AG20443 (cell line): ENCODE measurements at places on chromosomes 12 and 14.

- DNase-seq = no peak
Observed at GRCh38 chr14:76867516-76868453, 41.6 kb downstream of the LRRC74A start.

GRCh38 chr12:29223426-29223825 is 74.3 kb downstream of the FAR2 start:
- DNase-seq = no peak

DNA sequence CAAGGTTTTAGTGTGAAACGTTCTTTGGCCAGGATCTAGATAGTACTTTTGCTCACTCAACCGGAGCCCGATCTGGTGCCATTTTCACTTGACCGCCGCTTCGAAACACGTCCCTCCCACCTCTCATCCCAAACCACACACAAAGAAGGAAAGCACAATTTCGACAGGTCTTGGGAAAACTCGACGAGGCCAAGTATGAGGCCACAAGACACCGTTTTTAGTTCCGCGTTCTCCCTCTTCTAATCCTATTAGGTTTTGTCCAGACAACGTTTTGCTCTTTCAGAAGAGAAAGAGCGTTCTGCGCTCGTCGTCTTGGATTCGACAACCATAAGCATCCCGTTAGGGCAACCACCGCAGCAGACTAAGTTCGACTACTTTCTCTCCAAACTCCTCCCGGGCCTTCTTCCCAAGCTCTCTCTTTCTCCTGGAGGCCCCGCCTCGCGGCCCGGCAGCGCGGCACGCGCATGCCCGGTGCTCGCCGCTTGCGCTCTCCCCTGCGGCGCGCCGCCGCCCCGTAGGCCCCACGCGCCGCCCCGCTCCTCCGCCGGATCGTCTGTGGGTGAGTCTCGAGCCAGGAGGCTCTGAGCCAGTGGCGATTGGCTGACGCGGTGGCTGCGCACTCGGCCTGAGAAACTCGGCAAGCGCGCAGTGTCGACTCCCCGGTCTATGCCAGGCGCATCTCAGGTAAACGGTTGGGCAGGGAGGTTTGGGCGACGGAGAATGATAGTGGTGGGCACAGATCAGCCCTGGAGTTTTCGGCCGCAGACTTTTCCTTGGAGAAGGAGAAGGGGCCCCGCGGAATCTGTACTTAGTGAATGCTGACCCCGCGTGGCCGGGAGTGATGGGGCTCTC is at the start of gene MIPOL1:
Gene MIPOL1, plus strand, starts transcription at position 517 of the 852 bp plus-strand sequence. CDS start 49,952 bp downstream, outside the sequence.
- DNase-seq = peak; percentile 99

DNA sequence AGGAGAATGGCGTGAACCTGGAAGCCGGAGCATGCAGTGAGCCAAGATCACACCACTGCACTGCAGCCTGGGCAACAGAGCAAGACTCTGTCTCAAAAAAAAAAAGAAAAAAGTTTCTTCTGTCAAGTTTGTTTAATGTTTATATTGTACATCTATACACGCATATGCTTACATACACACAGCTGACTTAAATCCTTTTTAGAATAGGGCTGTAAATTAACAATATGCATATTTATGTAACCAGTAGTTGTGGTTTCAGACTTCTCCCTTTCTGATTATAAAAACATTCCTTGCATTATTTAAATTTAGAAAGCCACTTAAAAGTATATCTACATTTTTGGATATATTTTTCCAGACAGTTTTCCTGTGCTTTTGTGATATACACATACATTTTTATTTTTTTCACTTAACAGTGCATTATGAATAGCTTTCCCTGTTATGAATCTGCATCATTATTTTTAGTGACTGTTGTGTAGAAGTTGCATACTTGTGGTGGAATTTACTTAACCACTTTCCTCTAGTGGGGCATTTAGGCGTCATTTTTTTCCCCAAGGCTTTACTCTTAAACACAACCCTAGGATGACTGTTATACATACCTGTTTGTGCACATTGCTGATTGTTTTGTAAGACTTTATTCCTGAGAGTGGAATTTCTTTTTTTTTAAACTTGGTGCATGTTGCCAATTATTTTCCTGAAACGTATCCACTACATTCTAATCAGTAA is 29.4 kb downstream of the POLR3B start:
- DNase-seq = peak; percentile 22

GRCh38 chr12:101878243-101878821 is 952 bp downstream of the DRAM1 start:
- peak; percentile 13 for DNase-seq

DNA sequence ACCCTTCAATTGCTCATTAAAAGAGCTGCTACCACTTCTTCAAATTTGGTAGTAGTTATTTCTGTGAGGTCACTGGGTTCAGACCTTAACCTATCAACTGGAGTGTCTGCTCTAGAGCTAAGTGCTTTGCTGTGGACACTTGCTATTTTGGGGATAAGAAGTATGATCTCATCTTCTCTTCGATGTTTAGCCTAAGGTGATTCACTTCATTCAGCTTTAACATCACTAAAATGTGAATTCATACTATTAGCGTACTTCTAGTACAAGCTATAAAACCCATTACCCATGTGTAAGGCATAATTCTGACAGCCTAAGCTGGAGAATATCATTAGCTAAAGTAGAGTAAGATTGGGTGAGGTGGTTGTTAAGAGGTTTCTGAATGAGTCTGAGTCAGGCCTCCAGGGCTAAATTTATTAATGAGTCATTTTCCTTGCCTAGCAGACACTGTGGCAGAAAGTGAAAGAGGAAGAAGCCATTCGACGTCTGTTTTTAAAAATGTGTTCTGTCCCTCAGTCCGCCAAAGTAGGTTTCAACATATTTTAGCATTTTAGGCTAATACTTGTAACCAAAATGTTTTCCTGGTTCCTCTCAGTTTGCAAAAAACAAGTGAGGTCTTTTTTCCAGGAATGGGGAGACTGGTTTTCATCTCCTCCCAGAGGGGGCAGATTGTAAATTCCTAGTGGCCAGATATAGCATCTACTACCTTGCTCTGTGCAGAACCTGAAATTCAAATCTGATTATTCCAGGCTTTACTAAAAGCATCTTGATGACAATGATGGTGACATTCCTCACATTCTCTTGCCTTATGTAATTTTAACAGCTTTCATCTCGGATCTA is 103.6 kb downstream of the SSPN start:
- DNase-seq = peak; percentile 83

DNA sequence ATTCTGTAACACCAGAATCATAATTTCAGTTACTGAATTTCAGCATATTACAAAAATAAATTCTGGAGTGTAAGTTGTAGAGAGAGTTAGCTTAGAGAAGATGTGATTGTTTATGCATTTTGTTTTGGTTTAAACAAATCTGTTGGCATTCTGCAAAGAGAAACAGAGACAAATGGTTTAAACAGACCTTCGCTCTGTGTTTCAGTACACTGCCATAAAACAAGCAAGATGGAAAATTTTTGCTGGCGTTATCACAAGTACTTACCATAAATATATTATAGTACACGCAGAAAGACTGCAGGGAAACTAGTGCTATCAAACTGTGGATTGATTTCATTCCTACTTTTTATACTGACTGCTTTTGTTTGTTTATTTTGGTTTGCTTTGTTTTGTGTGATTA is 850.3 kb upstream of the FOXG1 start:
- DNase-seq = no peak

DNA sequence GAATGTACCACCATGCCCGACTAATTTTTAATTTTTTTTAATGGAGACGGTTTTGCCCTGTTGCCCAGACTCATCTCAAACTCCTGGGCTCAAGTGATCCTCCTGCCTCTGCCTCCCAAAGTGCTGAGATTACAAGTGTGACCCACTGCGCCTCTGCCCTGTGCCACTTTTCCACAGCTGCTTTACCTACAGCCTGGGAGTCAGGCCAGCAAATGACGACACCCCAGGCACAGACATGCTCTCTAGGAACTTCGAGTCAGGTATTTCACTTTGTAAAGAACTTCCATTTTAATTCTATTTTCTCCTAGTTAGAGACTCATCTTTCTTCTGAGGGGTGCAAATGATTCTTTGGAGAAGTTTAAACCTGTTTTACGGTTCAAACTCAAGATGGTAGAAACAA is 89.0 kb downstream of the ETV6 start:
- no peak for DNase-seq

DNA sequence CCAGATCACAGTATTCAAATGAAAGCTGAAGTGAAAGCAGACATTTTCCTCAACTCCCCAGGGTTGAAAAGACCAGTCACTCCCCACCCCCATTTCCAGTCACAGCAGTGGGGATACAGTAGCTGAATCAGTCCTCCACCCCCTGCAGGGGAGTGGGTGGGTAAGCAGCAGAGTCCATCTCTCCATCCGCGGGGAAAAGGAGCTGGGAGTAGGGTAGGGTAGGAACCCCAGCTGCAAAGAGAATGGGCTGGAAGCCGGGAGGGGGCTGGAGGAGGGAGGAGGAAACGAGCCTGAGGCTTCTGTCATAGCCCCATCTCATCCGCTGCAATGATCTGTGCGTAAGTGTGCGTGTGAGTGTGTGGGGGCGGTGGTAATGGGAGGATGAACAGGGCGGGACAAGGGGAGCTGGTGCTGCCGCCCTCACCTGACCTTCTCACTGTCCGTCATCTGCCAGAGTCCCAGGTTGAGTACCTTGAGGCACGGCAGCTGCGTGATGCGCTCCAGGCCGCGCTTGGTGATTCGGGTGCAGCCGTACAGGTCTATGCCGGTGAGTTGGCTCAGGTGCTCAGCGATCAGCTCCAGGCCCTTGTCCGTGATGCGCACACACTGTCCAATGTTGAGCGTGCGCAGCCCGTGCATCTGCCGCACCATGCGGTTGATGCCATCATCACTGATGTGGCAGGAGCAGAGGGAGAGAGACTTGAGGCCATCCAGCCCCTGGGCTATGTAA is 1.8 kb downstream of the FBXL14 start:
- DNase-seq = peak; percentile 52

GRCh38 chr12:69896653-69897381 is 71.8 kb downstream of the MYRFL start:
- no peak for DNase-seq

DNA sequence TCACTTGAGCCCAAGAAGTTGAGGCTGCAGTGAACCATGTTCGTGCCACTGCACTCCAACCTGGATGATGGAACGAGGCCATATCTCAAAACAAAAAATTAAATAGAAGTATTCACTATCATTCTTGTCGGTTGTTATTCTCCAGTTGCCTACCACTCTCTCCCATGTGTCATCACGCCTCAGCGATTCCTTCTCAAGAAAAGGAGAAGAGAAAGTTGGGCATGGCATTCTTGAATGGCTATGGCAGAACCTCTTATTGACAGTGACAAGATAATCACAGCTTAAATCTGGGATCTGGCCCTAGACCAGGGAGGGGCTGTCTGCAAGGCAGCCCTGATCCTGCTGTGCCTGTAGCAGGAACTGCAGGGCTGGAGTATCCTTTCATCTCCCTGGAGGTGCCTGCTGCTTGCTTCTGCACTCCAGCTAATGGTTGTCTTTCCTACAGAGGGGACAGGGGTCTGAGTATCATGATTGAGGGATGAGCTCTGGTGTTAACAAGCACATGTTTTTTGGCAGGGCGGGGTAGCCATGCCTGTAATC is 12.8 kb upstream of the MLEC start:
- no peak for DNase-seq

GRCh38 chr12:77308056-77308455 is 242.7 kb upstream of the E2F7 start:
- DNase-seq = no peak

DNA sequence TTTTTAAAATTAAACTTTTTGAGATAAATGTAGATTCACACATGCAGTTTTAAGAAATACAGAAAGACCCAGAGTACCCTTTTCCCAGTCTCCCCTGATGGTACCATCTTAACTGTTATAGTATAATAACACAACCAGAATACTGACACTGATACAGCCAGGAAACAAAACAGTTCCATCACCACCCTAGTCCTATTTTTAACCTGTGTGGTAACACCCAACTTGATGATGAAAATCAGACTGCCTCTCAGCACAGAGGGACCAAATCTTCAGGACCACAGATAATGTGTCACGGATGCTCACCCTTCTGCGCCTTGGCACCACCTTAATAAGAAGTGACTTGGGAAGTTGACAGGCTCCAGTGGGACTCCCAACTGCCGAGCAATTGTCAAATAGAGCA is 18.1 kb downstream of the FBXO21 start:
- DNase-seq = no peak

DNA sequence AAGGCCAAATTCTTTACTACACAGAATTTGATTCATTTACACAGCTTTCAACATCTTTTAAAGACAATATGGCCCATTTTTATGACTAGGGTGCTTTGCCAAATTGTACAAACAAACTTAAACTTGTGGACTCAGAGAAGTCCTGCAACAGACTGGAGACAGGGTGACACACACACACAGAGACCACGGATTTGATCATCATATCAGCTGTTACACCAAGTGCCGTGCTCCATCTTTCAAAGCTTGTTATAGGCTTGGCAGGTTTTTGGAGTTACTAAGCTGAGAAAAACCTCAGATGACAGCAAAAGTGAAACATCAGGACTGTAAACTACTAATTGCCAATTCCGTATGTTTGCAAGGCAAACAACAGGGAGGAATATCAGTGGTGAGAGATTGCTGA is 811.7 kb downstream of the GALC start:
- no peak for DNase-seq

DNA sequence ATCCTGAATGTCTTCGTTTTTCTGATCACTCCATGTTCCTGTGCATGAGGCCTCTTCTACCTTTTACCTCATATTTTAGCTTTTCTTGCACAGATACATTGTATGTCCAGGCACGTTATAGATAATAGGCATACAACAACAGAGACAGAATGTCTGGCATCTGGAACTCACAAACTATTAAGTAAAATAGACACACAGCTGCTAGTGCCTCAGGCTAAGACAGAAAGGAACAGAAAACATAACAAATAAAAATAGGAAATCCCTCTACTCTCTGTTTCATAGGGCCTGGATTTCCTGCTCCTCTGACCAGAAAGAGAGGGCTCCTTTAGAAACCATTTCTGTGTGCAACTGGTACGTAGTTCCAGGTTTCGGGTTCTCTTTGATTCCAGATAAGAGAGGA is 48.6 kb downstream of the ATXN7L3B start:
- DNase-seq = no peak

- no peak for DNase-seq
Observed at GRCh38 chr14:90451961-90452360, 55.1 kb downstream of the CALM1 start.

GRCh38 chr12:25186788-25187402 is 8.1 kb downstream of the DNAI7 start:
- no peak for DNase-seq

GRCh38 chr14:102162487-102162886 is 22.8 kb downstream of the WDR20 start:
- DNase-seq = no peak

DNA sequence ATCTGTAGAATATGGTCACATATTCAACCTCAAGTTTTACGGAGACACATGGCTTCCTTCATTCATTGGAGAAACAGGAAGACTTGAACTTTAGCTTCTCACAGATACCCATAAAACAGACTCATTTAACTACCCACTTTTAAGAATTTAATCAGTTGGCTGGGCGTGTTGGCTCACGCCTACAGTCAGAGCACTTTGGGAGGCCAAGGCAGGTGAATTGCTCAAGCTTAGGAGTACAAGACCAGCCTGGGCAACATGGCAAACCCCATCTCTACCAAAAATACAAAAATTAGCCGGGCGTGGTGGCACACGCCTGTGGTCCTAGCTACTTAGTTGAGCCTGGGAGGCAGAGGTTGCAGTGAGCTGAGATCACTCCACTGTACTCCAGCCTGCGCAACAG is 64.7 kb upstream of the STAC3 start:
- no peak for DNase-seq

GRCh38 chr12:117212563-117213190 is 22.4 kb upstream of the FBXO21 start:
- peak; percentile 89 for DNase-seq

GRCh38 chr12:6335451-6336078 is 6.3 kb downstream of the TNFRSF1A start:
- peak; percentile 84 for DNase-seq
